Activated T-cell treated with anti-CD3 and anti-CD28 coated beads for 24 hours (primary cell): ENCODE measurements at places on chromosomes 6 and 20.
A peak's percentile ranks its signal among the peaks of the same experiment; 100 is the strongest.

DNA sequence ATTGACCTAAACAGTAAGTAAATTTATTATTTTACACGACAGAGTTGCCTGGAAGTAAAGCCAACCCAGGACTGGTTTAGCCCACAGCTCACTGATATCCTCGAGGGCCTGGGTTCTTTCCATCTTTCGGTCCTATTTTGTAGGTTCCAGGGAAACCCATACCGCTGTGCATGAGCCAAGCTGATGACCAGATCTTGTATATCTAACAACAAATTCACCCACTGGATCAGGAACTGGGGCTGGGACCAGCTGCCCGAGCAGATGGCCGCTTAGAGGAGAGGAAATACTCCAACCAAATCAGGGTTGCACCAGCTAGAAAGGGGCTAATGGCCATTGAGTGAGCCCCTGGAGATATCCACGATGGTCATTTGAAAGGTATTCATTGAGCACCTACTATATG lies 139.2 kb downstream of the BACH2 start:
- no peak for DNase-seq

GRCh38 chr6:21271428-21272155 lies 322.0 kb upstream of the SOX4 start:
- DNase-seq: no peak

- DNase-seq: no peak
Observed at GRCh38 chr6:56521454-56521853, 121.2 kb downstream of the DST start.

DNA sequence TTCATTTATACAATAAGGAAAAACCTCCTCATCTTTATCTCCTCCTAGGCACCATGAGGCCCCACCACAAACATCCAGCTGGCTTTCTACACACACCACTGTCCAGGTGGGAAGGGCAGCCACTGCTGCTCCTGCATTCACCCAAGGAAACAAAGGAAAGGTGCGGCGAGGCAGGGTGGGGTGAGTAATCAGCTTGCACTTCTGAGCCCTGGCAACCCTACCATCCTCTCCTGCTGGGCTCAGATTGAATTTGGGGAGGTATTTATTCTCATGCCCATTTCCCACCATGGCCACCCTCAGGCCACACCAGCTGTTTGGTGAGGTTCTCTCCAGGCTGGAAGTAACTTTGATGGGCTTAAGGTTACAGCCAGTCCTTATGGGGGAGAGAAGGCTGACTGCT lies 31.2 kb upstream of the SPDEF start:
- DNase-seq: no peak

- no peak for DNase-seq
Observed at GRCh38 chr6:91155129-91155785, 568.4 kb upstream of the MAP3K7 start.

DNA sequence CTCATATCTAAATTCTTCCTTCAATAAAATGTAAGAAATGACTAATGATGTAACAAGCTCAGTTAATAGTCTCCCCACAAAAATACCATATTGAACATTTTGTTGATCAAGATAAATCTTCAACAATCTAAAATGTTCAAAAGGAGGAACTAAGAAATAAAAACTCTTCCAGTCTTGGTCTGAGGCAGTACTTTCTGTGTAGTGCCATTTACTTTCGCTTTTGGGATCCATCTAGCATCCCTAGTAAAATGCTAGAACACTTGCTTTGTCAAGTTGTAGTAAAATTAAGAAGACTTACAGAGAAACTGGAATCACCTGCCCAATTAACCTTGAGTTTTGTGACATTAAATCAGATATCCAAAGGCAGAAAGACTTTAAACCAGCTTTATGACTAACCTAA lies 246.4 kb downstream of the KHDRBS2 start:
- no peak for DNase-seq

GRCh38 chr6:166567813-166568212 lies 18.7 kb downstream of the RAMACL start:
- no peak for DNase-seq

DNA sequence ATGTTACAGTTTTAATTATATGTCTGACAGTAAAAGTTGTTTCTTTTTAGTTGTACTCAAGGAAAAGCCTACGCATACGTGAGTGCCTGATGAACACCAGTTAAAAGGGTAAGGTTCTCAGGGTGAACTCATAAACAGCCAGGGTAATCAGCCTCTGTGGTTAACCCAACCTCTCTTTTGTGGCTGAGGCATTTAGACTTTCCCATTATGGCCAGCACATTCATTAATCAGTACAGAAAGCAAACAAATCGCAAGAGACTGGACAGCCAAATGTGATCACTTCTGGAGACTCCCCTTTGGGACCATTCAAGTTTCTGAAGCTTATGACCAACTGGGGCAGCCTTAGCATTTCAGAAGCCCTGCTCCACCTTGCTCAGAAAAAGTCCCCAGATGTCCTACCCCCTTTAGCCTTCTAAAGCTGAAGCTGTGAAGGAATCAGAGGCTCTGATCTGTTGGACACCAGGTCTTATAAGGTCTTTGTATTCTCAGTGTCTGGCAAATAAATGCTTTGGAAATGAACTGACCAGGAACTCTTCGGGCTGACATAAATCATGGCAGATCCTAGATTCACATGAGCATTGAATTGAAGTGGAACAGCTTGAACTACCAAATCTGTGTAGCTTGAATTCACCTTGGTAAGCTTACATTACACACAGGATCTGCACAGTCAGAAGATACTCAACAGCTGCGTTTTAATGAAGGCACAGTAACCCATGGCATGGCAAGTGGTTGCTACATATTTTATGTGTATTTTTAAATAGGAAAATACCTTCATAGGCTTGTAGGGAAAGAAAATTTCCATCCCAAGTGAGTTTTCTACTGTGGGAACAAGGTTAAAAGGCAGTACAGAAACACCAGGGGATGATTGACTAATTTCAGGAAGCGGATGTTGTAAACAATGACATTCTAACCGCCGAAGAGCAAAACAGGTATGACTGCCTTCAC lies 18.7 kb downstream of the IL20RA start:
- no peak for DNase-seq

GRCh38 chr20:22333885-22334545 lies 250.4 kb downstream of the FOXA2 start:
- peak; percentile 8 for DNase-seq

DNA sequence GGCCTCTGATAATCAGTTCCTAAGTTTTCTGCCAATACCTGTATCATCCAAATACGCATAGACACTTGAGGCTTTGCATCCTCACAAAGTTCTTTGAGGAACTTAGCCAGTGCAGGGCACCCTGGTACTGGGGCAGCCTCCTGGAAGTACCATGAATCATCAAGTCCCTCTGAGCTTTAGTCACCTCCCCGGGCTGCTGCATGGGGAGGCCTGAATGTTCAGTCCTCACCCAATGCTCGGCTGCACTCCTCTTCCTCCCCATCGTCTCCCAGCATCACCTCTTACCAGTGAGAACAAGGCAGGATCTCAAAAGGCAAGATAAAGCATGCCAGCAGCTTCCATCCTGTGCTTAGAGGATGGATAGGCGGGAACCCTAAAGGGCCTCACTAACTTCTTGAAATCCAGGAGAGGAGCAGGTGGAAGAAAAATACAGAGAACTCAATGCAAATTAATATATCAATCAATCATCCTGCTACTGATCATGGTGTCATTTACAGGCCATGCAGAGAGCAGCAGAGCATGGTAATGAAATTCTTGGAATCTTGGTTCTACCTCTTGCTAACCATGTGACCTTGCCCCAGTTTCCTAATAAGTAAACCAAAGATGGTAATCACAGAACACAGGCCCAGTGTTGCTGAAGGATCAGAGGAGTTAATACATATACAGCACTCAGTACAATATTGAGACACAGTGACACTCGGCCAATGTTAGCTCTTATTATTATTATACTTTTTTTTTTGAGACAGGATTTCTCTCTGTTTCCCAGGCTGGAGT lies 4.7 kb upstream of the CCN6 start:
- DNase-seq: no peak

GRCh38 chr6:112245511-112246203 lies 8.7 kb downstream of the LAMA4 start:
- DNase-seq: no peak

- no peak for DNase-seq
Observed at GRCh38 chr6:150659046-150659763, 59.5 kb downstream of the PLEKHG1 start.

- DNase-seq: no peak
Observed at GRCh38 chr6:44615621-44616020, 228.1 kb downstream of the CDC5L start.

DNA sequence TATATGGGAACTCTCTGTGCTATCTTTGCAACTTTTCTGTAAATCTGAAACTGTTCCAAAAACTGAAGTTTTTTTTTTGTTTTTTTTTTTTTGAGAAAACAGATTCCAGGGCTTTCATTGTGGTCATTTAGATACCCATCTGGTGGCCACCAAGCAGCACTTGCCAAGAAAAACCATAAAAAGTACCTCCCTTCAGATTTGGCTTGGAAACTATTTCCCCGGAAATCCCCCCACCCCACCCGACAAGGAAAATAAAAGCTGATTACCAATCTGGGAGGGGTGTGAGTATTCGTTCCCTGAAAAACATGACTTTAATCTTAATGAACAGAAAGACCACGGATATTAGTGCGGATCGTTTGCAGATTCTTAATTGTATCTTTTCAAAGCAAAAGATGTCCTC lies 1.9 kb downstream of the NFATC2 start:
- no peak for DNase-seq

DNA sequence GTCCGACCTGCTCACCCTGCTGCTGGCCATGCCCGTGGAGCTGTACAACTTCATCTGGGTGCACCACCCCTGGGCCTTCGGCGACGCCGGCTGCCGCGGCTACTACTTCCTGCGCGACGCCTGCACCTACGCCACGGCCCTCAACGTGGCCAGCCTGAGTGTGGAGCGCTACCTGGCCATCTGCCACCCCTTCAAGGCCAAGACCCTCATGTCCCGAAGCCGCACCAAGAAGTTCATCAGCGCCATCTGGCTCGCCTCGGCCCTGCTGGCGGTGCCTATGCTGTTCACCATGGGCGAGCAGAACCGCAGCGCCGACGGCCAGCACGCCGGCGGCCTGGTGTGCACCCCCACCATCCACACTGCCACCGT lies 885 bp downstream of the NTSR1 start:
- no peak for DNase-seq

GRCh38 chr6:114090626-114091025 lies 119.7 kb upstream of the HDAC2 start:
- no peak for DNase-seq

DNA sequence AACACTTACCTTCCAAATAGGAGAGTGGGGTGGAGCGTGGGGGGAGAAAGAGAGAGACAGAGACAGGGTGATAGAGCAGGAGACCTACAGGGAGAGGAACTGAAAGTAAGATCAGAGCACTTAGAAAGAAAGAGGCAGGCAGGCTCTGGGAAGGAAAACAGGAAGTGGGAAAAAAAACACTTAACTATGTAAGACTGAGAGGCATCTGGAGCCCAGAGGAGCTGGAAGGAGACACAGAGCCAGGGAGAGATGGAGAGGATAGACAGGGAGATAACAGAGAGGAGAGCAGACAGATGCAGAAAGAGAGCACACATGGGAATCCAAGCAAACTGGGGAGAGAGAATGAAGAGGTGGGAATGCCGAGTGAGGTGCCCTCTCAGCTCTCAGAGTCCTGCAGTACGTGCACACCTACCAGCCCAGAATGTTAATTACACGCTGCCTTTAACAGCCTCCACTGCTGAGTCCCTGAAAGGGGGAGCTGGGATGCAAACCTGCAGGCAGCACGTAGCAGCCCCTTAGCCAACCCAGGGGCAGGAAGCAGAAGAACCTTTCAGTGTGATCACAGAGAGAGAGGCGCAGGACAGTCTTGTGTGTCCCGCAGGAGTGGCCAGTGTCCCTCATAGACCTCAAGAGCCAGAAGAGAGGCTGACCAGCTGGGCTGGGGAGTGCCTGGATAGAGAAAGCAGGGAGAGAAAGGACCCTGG lies 132.7 kb upstream of the LRFN2 start:
- no peak for DNase-seq

- DNase-seq: no peak
Observed at GRCh38 chr20:58837717-58838116, 13.0 kb downstream of the GNAS-AS1 start.

DNA sequence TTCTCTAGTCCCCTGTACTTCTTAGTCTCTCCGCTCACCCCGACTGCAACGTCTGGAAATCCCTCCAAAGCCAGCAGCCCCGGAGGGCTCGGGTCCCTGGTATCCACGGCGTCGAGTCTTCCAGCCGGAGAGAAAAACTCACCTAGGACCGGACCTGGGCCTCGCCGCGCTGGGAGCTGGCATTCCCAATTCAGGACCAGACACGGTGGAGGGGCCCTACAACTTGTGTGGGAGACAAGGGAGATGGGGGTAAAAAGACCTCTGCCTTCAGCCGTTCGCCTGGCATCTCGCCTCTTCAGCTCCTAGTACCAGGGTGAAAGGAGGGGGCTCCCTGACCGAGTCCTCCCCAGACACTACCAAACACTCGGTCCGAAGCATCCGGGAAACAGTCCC lies 64.3 kb downstream of the GPX5 start:
- DNase-seq: no peak

DNA sequence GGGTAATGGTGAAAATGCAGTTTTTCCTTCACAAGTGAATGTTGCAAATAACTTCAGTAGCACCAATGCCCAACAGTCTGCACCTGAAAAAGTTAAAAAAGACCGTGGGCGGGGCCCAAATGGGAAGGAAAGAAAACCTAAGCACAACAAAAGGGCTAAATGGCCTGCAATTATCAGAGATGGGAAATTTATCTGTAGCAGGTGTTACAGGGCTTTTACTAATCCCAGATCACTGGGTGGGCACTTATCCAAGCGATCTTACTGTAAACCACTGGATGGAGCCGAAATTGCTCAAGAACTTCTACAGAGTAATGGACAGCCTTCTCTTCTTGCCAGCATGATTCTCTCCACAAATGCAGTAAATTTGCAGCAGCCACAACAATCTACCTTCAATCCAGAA lies 64.8 kb upstream of the SMIM8 start:
- DNase-seq: no peak

GRCh38 chr6:142481466-142481865 lies 179.7 kb downstream of the ADGRG6 start:
- DNase-seq: no peak

- DNase-seq: no peak
Observed at GRCh38 chr6:37669306-37669705, 28.4 kb downstream of the MDGA1 start.

GRCh38 chr20:33159713-33160112 lies 8.2 kb upstream of the BPIFA2 start:
- no peak for DNase-seq

GRCh38 chr20:42099101-42099500 lies 480.9 kb upstream of the CHD6 start:
- DNase-seq: no peak

- DNase-seq: no peak
Observed at GRCh38 chr20:51159303-51159702, 136.4 kb upstream of the KCNG1 start.

- no peak for DNase-seq
Observed at GRCh38 chr20:51160821-51161220, 137.9 kb upstream of the KCNG1 start.

DNA sequence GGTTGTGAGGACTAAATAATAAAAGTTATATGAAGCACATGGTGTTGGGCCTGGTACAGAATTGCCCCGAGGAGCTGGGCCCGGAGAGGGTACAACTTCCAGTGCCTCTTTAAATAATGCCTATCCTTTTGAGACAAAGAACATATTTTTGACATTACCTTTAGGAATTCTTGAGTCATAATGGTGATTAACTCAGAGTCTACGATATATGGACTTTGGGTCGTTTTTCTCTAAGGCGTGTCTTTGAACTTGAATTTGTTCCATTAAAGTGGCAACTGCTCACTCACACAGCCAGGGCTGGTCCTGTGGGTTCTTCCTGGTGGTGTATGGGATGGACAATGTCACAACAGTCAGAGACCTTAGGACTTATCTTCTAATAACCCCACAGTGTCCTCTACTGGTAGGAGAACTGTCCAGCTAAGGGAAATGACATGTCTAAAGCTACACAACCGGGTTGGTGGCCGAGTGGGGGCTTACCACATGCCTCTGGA lies 106.5 kb downstream of the CDC5L start:
- no peak for DNase-seq
